Fibroblast of skin of left quadriceps (primary cell): ENCODE measurements at places on chromosomes 6 and 20.

DNA sequence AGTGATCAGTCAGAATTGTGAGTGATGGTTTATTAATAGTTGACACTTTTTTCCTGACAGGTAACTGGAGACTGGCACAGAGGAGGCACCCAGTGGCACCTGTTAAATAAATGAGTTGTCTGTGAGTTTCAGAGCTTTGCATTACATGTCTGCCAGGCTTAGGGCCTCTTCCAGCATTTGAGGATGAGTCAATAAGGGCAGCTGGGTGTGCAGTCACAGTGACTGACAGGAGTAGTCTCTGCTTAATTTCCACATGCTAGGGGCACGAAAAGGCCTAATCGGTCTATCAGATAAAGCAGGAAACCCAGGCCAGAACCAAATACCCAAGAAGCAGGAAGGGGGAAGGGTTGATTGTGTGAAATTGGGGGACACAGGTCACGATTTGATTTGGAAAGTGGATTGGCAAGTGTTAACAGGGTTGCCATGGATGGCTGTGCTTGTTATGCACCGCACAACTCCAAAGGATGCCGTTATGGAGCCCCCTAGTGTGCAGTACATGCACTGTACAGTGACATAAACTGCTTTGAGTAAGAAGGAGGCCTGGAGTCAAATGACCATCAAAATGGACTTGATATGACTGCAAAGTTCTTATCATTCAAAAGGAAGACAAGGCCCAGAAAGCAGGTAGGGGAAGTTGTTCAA is 111.9 kb upstream of the GGTLC1 start:
- DNase-seq: no peak

GRCh38 chr6:36555750-36556252 is 8.5 kb upstream of the STK38 start:
- no peak for DNase-seq

GRCh38 chr6:121697921-121698320 is 262.5 kb downstream of the GJA1 start:
- DNase-seq: no peak

GRCh38 chr20:60330461-60330860 is 372.2 kb downstream of the CDH26 start:
- DNase-seq: no peak

GRCh38 chr6:56652994-56653393 is 10.3 kb upstream of the DST start:
- DNase-seq: peak; percentile 32

GRCh38 chr20:555976-556385 is 12.4 kb upstream of the CSNK2A1 start:
- DNase-seq: no peak

GRCh38 chr20:46683668-46683938 is 5.6 kb downstream of the TP53RK start:
- DNase-seq: no peak

DNA sequence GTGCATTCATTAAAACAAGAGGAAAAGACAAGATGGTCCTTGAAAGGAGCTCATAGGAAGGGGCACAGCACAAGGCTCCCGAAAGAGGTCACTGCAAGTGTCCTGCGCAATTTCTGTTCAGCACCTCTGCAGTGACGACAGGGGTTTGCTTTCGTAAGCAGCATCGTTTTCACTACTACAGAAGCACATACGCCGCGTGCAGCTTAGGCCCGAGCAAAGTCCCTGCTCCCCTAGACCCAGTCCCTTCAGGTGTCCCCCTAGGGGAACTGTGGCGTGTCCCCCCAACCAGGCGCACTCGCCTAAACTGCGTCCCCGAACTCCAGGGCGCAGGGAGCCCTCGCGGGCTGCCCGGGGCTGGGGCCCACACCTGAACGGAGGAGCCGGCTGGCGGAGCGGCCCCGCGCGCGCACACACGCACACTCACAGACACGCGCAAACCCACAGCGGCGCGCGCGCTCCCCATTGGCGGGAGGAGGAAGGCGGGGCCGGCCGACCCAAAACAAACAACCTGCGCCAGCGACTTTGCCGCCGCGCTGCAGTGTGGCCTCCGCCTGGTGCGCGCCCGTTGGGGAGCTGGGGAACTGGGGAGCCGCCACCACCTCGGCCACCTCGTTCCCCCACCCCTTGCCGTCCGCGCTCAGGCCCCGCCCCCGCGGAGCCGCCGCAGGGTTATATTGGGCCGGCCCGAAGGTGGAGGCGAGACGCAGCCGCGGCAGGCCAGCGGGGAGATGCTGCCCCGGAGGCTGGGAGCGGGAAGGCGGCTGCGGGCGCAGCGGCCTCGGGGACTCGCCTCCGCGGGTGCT is at the start of gene FOXQ1:
FOXQ1 (plus strand) TSS at position 699 of the 803 bp plus-strand sequence. CDS start 607 bp downstream, outside the sequence.
- DNase-seq: no peak

- no peak for DNase-seq
Observed at GRCh38 chr6:153842491-153842890, 196.5 kb upstream of the OPRM1 start.

GRCh38 chr6:133899556-133899955 is 10.6 kb downstream of the TCF21 start:
- no peak for DNase-seq

GRCh38 chr6:130138116-130138908 is 84.4 kb downstream of the SAMD3 start:
- no peak for DNase-seq

DNA sequence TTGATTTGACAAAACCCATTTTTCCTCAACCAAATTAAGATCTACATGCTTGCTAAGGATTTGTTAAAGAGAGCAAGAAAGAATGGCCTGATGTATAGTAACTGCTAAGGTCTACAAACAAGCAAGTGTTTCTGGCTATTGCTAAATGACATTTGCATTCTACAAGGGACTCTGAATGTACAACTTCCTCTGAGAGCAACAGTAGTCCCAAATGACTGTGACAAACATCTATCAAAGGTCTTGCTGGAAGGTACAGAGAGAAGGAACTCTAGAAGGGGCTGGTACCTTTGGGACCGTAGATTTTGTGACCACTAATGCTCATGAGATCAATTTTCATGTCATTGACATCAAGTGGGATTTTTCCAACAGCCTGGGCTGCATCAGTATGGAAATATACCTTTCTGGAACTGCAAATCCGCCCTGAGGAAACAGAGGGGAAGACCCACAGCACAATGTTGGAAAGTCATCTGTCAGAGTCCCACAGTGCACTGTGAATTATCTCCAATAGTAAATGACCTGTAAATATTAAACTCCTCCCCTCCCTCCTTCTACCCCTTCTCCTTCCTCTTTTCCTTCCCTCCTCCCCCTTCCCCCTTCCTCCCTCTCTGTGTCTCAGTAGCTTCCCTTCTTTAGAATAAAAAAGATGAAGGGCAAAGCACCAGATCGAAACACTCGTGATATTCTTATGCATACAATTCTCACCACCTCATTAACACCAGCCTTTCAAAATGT is 15.9 kb upstream of the CPNE1 start:
- DNase-seq: no peak

DNA sequence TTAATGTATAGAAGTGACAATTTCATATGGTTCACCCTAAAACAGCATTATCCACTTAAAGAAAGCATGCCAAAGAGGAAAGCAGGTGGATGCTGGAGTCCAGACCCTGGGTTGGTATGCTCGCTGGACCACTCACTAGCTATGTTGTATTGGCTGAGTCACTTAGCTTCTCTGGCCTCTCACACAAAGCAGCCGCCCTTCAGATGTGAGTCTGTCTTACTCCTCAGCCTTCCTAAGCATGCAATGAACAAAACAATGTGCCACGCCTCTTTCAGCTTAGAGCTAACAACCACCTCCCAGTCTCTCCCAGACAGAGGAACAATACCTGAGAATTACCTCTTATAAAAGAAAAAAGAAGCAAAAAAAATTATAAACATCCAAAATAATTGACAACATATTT is 29.4 kb downstream of the SIM1 start:
- no peak for DNase-seq

- DNase-seq: peak; percentile 28
Observed at GRCh38 chr6:104705095-104705707, 154.5 kb downstream of the HACE1 start.

- no peak for DNase-seq
Observed at GRCh38 chr6:71402096-71402495, 113.5 kb downstream of the OGFRL1 start.

- peak; percentile 61 for DNase-seq
Observed at GRCh38 chr6:3919130-3919628, 70.0 kb downstream of the FAM50B start.

GRCh38 chr6:148822819-148823218 is 76.0 kb downstream of the UST start:
- no peak for DNase-seq

DNA sequence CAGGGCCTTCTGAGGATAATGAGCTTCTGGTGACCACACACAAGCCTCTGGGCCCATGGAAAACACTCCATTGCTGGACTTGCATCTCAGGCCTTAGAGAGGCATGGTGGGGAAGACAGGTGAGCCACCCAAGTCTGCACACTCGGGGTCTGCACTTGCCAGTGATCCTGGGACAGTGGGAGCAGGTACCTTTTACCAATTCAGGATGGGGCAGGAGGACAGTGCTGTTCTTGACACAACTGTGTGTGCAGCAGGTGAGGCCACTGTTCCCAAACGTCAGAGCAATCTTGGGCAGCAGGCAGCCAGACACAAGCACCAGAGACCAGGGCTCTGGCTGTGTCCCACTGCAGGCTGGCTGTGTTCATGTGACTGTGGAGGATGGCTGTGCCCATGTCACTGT is 221.3 kb downstream of the ERMARD start:
- no peak for DNase-seq

DNA sequence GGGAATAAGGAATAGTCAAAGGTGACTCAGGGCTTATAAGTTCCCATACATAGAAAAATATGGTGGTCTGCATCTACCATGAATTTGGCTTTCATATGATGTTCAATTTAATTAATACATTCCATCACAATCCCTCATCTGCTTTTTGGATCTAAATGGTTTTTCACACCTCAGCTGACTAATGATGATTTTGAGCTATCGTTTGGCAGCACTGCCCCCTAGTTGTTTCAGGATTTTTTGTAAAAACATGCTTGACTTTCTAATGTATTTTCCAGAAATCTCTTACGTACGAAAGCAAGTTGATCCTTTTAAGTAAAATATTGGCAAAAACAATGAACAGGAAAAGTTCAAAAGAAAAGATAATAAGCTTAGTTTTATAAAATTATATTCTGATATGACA is 408.6 kb upstream of the ADGRB3 start:
- DNase-seq: no peak

DNA sequence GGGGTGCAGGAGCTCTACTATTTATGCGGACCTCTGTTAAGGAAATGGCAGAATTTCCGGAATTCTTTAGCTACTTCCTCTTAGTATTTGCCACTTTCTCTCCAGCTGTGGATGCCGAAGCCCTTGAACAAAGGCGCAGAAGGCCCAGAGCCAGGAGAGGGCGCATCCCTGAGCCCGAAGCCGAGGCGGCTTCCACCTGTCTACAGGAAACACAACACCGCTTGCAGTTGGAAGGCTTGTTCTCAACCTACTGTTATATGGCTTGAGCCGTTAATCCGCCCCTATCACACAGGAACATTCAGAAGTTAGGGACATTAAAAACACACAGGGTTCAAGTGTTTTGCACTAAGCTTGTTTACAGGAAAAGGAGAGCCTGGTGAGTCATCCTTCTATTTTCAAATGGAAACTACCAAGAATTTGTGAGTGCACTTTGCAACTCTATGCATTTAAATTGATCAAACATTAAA is 417.1 kb downstream of the BCKDHB start:
- no peak for DNase-seq

GRCh38 chr6:32074996-32075532 is 34.1 kb downstream of the TNXB start:
- peak; percentile 20 for DNase-seq

GRCh38 chr6:42898891-42899361 is 16.9 kb upstream of the PTCRA start:
- no peak for DNase-seq

DNA sequence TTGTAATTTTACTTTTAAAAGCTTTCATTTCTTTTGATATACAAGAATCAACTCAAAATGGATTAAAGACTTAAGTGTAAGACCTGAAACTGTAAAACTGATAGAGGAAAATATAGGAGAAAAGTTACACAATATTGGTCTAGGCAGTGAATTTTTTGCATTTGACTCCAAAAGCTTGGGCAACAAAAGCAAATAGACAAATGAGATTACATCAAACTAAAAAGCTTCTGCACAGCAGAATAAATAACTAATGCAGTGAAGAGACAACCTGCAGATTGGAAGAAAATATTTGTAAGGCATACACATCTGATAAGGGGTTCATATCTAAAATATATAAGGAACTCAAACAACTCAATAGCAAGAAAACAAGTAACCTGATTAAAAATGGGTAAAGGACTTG is 3.0 kb downstream of the GABRR1 start:
- DNase-seq: no peak
